ENCODE measurements at places on chromosomes 7 and 10.
A peak's percentile ranks its signal among the peaks of the same experiment; 100 is the strongest.

DNA sequence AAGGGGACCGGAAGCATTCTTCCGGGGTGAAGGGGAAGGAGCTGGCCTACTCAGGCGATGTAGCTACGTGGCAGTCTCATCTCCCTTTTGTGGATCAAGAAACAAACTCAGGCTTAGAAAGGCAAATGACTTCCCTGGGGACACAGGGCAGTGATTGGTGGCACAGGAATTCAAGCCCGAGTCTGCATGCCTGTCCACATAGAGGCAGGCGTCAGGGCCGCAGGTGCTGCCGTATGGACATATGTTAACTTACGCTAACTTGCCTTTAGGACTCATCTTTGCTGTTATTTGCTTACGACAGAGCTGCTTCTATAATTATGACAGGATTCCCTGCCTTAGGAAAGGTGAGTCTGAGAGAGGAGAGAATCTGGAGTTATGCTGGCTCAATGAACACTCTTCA lies 42.3 kb upstream of the KLF6 start:
- DNase-seq, result no peak

DNA sequence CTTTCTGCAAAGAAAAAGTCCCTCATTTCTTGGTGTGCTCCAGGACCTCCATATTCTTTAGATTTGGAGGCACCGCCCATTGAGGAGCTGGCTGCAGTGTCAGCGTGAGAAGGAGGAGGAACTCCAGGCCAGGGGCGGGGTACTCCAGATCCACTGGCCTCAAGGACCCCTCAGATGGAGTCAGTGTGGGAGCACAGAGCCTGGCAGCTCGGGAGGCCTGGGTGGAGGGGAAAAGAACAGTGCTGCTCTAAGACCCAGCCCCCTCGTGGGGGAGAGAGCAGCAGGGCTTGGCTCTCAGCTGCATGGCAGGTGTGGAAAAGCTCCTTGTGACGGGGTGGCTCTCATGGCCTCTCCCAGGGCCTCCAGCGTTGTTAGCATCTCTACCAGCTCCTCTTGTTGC lies 70.5 kb downstream of the ITGB1 start:
- no peak for DNase-seq

GRCh38 chr7:5630670-5631069 lies 150.8 kb downstream of the RNF216 start:
- DNase-seq, result no peak

DNA sequence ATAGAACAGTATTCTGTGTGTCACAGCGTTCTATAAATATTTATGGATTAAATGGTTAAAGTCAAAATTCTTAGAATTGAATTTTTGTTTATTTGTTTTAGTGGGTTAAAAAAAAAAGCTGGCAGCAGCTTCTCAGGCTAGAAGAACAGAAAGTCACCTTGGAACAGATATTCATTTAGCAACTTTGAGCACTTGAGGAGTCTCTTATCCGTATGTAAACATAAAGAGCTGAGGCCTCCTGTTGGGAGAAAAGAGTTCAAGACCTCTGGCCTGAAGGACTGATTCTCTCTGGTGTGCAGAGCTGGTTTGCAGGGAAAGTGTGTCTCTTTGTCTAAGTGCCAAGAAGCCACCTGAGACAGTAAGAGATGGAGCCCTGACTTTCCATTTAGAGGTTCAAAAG lies 109.9 kb downstream of the HERPUD2 start:
- DNase-seq, result no peak

DNA sequence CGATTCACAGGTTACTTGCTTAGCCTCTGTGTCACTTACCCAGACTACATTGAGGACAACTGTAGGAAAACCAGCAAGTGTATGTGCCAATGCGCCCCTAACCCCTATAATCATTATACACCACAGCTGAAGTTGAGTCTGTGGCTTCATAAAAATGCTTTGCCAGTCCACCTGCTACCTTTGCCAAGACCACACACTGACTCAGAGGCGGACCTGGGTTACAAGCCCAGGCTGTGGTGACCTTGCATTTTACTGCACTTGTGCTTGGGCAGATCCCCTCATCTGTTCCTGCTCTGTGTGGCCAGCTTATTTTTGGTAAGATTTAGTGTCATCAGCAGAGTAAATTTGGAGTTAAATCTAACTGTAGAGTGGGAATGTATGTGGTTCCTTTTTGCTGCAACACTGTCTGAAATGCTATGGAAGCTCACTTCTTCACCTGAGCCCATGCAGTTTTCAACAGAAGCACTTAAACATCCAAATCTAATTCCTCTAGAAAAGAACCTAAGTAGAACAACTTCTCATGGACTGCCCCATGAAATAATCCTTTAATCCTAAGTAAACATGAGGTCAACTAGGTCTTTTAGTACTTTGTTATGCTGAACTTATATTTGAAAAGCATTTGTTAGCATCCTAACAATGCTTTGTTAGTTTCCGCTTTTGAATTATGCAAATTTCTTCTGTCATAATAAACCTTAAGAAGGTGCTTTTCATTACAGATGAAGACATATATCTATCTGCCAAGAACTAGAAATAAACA lies 96.2 kb upstream of the AMPH start:
- no peak for DNase-seq

DNA sequence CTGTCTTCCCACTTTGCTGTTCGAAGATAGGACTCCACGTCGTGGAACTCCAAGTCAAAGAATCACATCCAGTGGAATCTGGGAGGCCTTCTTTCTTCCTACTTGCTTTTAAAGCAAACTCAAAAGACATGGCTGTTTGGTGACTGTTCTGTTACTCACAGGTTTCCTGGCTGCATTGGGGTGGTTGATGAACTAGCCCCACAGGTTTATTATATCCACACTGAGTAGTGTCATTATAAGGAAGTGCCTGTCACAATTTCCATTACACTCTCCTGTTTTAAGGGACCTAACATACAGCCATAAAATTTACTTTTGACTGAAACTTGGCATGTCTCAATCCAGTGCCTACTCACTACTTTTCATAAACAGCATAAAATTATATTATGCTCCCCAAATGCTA lies 287.3 kb upstream of the SP4 start:
- DNase-seq, result no peak

DNA sequence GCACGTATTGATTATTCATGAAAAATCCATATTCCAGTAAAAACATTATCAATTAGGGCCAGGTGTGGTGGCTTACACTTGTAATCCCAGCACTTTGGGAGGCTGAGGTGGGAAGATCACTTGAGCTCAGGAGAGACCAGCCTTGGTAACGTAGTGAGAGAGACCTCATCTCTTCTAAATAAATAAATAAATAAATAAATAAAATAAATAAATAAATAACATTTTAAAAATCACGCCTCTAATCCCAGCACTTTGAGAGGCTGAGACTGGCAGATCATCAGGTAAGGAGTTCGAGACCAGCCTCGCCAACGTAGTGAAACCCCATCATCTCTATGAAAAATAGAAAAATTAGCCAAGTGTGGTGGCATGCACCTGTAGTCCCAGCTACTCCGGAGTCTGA lies 32.1 kb downstream of the NRBF2 start:
- no peak for DNase-seq

DNA sequence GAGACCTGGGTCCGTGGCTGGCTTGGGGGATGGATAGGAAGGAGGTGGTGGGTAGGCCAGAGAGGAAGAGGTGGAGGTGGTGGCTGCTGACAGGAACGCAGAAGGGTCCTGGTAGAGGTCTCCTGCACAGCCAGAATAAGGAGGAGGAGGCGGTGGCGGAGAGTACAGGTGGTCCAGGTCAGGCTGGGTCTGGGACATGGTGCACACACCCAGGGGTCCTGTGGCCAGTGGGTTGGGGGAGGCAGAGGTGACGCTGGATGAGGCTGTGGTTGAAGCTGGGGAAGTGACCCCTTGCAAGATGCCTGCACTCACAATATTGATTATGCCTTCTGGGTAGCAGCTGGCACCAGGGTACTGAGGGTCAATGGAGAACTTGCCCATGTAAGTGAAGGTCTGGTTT lies 2.2 kb downstream of the EGR2 start:
- DNase-seq, result no peak

- no peak for DNase-seq
Observed at GRCh38 chr10:30062582-30062981, 3.2 kb upstream of the JCAD start.

DNA sequence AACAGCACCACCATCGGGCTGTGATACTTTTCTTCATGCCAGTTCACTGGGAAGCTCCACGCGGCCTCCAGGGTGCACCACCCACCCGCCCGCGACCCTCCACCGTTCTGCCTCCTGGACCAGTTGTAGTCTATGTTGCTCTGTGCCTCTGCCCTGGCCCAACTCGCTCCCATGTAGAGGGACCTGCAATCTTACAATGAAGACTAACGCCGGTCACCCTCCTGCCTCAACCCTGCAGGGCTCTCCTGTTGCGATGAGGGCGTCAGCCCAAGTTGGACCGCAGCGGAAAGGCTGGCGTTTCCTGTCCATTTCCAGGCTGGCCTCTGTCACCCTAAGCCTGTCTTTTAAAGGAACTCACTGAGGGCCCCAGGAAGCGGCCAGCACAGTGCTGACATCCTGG lies 34.9 kb downstream of the IL15RA start:
- DNase-seq, result no peak

DNA sequence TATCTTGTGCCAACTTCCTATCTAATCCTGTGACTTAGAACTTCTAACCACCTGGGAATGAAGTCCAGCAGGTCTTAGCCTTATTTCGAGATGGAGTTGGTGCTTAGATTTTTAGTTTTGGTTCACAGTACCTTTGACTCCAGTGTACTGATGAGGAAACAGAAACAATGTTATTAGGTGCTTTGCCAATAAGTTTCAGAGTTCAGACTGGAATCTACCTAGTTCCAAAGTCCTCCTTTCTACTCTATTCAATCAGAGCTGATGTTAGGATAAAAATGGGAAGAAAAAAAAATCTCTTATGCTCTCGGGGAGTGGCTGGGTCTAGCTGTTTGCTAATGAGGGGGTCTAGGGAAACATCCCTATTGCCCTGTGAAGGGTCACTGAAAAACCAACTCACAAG lies 606.3 kb upstream of the C7orf33 start:
- DNase-seq, result no peak

GRCh38 chr10:88232983-88233543 lies 350.1 kb downstream of the RNLS start:
- DNase-seq, result no peak

- no peak for DNase-seq
Observed at GRCh38 chr10:32955299-32955772, 2.7 kb downstream of the ITGB1 start.

DNA sequence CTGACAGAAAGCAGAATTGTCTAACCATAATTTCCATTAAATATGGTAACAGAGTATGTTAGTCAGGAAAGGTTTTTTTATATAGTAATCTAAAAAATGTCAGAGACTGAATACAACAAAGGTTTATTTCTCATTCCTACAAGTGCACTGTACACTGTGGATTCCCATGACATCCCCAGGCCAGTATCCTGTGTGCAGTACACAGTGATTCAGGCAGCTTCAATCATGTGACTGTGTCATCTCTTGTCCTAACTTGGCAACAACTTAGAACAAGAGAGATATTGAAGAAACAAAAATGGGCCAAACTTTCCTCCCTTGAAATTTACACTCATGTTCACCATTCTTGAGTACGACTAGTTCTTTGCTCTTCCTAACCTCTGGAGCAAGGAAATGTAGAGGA lies 189.8 kb upstream of the SEMA3A start:
- DNase-seq, result no peak

DNA sequence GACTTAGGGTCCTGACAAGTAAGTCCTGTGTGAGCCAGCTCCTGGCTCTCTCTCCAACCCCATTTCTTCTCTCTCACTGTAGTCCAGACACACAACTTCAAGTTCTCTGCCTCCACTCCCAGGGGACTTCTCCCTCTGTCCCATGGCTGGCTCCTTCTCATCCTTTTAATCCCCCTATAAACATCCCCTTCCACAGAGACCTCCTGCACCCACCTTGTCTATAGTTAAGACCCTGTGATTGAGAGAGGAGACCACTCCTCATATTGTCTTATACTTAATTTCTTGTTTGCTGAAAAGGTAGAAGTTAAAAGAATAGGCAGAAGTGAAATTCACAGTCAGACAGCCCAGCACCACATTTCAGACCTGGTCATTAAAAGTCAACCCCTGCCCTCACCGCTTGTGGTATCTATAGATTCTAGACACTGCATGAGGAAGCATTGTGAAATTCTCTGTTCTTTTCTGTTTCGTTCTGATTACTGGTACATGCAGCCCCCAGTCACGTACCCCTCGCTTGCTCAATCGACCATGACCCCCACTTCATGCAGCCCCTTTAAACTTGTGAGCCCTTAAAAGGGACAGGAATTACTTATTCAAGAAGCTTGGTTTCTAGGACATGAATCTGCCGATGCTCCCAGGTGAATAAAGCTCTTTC lies 125.6 kb upstream of the FRMD4A start:
- no peak for DNase-seq

GRCh38 chr7:76020031-76020714 lies 25.8 kb upstream of the TMEM120A start:
- peak; percentile 73 for DNase-seq

DNA sequence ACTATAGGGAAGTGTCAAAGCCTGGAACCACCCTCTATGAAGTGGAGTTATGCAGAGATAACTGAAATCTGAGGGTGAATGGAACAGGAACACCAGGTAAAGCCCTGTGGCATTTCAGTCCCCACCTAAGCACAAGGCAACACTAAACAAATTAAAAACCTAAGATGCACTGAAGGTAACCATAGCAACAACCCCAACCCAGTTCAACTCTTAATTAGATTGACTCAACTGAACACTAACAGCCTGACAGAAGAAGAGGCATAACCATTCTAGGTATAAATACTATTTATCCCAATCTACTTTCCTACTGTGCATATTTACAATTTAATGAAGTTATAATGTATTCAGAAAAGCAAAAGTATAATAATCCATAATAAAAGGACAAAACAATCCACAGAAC lies 9.2 kb upstream of the GIMAP5 start:
- DNase-seq, result no peak

GRCh38 chr10:68302871-68303270 lies 29.0 kb upstream of the HNRNPH3 start:
- no peak for DNase-seq

DNA sequence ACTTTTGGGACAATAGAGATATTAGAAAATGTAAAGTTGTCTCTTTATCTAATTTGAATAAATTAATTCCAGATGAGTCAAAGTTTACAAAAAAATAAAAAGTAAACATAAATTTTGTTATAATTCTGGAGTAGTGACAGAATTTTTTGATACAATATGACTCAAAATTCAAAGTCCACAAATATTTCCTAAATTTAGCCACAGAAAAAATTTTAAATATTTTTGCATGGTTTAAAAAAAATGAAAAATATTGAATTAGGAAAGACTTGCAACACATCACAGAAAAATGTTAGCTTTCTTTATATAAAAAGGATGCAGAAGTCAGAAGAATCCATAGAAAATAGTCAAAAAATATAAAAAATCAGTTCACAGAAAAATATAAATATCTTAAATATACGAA lies 117.7 kb downstream of the ARHGAP21 start:
- DNase-seq, result no peak

- DNase-seq, result peak; percentile 76
Observed at GRCh38 chr7:1558181-1558811, 2.3 kb upstream of the TMEM184A start.

- no peak for DNase-seq
Observed at GRCh38 chr7:48419401-48419800, 248.1 kb downstream of the ABCA13 start.

- DNase-seq, result peak; percentile 9
Observed at GRCh38 chr7:136869001-136869961, 829 bp downstream of the CHRM2 start.

- no peak for DNase-seq
Observed at GRCh38 chr7:159240962-159241361, 96.3 kb upstream of the VIPR2 start.
